ENCODE measurements at places on chromosomes 13 and 19. TPM values are rescaled to one million over a fixed set of nuclear protein-coding genes. Genes with fewer than 3 reads are reported as not detected.

DNA sequence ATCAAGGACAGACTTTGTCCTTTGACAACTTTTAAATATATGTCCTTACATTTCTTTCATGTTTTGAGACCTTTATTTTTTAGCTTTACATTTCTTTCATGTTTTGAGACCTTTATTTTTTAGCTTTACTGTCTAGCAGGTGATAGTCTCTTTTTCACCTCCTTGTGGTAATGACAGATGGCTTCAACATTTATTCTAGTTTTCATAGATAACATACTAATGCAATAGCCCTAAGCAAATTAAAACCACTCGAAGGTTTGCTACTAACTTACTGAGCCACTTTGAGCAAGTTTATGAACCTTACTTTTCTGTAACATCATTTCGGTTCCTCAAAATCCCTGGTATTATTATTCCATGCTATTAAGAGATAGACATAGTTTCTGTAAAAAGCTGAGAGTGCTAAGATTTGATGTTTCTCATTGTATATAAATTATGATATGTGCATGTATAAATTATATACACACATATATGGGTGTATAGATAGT, 4.5 kb downstream of the DACH1 start:
- no peaks in the 10 kb centered on the region for H3K27me3 ChIP-seq
- H3K27ac ChIP-seq = no peak overlapping the region
- H3K4me1 ChIP-seq = peaks cover 11% of the 10 kb centered on the region

- H3K27me3 ChIP-seq = no peaks in the 10 kb centered on the region
- no peaks in the 10 kb centered on the region for H3K4me1 ChIP-seq
- H3K27ac ChIP-seq = no peak overlapping the region
- DNase-seq = no peak
- H3K36me3 ChIP-seq = no peaks in the 10 kb centered on the region
These were observed 21.9 kb downstream of the COMP start for GRCh38 chr19:18768997-18769891.

Gene ERFL
- total RNA-seq = 0.69 TPM

Gene DCT
- 0.13 TPM for total RNA-seq

DNA sequence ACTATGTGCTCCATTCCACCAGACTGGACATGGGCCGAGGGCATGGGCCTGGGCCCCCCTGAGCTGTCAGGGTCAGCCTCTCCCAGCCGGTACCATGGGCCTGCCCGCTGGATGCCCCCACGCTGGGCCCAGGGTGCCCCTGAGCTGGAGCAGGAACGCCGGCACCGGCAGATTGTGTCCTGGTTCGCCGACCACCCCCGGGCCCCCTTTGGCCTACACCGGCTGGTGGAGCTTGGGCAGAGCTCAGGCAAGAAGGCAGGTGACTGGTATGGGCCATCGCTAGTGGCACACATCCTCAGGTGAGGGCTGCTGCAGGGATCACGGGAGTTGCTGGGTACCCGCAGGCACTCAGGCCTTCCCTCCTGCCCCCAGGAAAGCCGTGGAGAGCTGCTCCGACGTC, 3.1 kb downstream of the ATG4D start:
- H3K4me3 ChIP-seq = no peak overlapping the region
- H3K27me3 ChIP-seq = no peaks in the 10 kb centered on the region
- DNase-seq = no peak
- H3K4me1 ChIP-seq = no peaks in the 10 kb centered on the region
- H3K27ac ChIP-seq = no peak overlapping the region
- peaks cover 15% of the 10 kb centered on the region for H3K36me3 ChIP-seq

Gene HRC
- total RNA-seq = 7.0 TPM
